ENCODE measurements at places on chromosomes 5 and 9.

- peak; percentile 91 for DNase-seq
Observed at GRCh38 chr5:172758077-172758833, 12.7 kb downstream of the DUSP1 start.

- DNase-seq: peak; percentile 99
Observed at GRCh38 chr5:158754018-158754514, 345.6 kb downstream of the EBF1 start.

DNA sequence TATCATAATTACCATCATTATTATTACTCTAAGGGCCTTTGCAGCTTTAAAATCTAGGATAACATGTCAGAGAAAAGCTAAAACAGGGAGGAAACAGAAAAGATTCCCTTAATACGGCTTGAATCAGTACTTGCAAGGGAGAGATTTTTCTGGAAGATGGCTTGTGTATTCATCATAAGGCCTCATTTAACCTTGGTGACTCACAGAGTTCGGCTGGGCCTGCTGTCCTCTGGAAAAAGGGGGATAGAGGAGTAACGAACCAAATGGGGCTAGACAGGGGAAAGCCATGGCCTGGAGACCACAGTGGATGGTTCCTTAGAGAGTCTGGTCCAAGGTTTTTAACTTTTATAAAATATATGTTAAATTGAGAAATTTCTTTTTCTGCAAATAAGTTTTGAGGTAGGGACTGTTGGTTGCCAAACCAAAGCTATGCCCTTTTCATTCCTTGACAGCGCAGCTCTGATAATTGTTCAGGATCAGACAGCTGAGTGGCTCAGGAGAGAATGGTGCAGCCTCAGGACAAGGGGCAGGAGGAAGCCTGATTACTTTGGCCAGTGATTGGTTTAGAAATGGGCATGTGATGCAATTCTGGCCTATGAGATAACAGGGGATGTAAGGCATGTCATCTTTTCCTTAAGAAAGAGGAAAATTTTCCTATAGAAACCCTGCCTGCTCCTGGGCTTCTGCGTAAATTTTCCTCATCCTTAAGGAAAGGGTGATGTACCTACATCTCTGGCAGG lies 25.6 kb upstream of the GSN start:
- peak; percentile 77 for DNase-seq

DNA sequence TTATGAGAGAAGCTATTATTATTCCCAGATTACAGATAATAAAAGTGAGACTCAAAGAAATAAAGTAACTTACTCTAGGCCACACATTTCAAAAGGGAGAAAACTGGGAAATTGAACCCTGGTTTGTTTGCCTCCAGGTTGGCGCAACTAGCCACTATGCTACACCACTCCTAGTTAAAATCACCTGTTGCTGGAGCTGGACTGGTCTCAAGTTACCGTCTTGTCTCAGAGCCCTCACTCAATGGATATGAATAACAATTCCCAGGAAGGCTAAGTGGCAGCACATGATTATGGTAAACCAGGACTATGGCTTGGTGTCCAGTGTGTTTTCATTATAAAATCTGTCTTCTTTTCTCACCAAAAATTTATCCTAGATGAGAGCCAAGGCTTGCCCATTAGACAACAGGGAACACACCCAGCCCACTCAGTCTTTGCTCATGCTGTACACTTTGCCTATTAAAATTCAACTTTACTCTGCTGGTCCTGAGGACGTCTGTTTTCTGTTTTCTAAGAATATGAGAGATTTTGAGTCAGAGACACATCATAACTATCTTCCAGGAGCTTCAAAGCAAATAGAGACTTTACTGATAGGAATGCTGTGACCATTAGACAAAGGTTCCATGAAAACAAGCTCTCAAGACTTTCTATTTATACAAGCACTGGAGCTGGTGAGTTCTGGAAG lies 58.1 kb downstream of the ADRB2 start:
- DNase-seq: no peak

DNA sequence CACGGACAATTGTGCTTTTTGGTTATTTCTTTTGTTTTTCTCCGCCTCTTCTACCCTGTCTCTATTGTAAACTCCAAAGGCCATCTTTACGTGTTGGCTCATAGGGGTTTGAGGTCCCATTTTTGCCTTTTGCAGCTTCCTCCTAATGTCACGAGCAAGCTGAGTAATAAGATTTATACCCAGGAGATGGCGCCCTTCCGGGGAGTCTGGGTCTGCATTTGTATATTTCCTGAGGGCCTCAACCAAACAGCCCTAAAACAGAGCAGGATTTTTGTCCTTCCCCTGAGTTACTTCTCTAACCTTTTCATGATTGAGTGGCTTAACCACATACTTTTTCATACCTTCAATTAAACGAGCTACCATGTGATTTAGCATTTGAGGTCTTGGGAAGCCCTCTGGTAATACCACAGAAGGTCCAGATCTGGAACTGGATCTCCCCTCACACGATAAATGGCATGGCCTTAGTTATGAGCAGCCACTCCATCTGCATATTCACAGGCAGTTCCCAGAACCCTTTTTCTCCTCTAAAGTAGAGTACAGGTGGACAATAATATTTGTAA lies 11.2 kb upstream of the CFAP95 start:
- peak; percentile 16 for DNase-seq

DNA sequence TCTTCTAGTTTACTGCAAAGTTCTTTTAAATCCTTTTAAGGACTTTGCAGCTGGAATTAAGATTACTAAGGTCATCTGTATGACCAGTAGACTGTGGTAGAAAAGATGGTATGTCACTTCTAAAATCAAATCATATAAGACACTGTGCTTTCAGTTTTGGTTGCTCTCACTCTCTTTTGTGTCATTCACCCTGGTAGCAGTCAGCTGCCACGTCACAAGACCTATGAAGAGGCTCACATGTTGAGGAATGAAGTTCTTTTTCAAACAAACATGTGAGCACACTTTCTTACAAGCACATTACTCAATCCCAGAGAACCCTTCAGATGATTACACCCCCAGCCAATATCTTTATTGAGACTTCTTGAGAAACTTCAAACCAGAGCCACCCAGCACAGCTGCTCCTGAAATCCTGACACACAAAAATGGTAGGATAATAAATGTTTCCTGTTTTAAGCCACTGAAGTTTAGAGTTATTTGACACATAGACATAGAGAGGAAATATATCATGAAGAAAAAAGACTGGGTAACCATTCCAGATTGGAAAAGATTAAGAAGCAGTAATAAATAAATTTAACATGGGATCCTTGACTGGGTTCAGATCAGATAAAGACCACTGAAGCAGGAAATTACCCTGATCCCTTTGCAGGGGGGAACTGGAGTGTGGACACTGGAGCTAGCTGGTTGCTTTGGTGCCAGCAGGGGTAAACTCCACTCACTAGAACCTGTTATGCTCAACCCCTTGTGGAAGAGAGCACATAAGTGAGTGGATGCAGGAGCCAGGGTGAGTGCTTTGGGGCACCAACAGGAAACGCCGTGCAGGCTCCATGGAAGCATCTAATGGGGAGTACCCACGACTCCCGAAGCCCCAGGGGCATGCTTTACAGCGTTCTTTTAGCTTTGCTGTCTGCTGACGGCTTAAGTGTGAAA lies 64.1 kb downstream of the SLCO4C1 start:
- DNase-seq: no peak

DNA sequence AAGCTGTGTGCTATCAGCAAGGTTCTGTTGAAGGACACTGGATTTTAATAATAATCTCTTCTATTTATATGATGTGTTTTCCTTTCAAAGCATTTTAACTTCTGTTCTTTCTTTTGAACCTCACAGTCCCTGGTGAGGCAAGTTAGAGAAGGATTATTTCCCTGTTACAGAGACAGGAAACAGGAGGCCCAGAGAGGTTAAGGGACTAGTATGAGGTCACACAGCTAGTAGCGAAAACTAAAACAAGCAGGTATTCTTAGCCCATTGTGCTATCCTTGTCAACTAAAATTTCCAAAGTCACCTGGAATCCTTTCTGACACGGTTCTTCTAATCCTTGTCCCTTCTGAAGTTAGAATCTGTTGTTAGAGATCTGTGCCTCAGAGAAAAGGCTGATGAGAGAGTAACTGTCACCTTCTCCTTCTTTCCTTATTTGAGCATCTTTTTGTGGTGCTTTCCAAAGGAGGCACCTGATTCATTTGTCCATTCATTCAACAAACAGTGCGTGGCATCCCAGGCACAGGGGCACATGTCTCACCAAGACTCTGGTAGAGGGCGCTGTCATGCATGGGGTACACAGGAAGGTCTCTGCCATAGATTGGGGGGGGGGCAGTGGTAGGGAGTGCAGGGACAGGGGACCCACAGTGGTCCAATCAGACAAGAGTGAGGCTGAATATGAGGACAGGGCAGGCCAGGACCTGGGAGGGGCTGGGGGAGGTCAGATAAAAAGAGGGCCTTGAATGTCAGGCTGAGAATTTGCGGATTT lies 61.5 kb downstream of the CRB2 start:
- DNase-seq: no peak

DNA sequence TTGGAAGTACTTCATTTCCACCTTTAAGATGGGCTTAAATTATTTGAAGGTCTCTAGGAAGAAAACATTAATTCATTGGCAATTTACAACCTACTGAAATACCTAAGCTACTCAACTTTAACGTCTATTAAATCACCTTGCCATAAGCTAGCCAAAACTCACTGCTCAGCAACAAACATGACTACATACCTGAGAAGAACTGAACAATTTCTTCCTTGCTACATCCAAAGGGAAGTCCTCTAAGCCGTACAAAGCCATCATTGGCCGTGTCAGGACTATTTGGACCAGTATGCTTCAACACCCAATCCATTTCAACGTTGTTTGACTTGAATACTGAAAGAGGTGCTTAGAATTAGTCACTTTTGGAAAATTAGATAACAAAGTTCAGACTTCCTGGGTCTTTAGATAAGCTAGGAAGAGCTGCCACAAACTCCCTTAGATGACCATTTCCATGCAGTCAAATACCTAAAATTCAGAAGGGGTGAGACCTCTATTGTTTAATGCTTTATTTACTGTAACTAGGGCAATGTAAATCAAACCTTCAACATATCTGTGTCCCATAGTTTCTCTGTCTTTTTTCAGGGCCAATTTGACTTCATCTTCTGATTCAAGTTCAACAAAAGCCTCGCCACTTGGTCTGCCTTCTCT lies 2.6 kb downstream of the HNRNPH1 start:
- no peak for DNase-seq

- no peak for DNase-seq
Observed at GRCh38 chr9:85741095-85741874, 469 bp downstream of the AGTPBP1 start.

DNA sequence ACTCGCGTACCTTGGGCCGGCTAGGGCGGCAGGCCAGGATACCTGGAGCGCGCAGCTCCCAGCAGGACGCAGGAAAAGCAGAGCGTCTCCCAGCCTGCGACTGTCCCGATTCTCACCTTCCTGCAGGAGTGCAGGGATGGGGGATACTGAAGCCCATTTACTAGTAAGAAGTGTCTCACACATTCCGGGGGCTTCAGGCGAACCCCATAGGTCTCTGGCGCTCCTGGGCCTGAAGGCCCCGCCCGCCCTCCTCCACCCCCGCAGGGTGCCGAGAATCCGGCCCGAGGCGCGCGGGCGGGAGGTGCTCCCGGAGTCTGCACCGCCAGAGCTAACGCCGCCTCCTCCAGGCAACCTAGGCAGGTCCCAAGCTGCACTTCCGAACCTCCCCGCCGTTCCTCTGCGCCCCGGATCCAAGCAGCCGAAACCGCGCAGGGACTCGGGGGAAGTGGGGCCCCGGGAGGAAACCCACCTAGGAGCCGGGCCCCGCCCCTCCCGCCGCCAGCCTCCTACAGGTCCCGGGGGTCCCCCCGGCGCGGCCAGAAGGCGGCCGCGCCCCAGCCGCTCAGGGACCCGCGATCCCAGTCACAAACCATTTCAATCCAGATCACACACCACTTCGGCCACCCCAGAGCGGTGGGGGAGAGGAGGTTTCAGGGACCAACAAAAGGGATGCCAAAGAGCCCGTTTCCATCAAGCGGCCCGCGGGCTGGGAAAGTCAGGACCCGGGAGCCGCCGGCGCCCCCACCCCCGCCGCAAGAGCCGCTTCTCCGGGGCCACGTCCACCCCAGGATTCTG lies 1.2 kb downstream of the ROR2 start:
- DNase-seq: no peak

GRCh38 chr5:50672663-50673062 lies 6.2 kb downstream of the PARP8 start:
- no peak for DNase-seq

GRCh38 chr9:25936031-25936430 lies 257.8 kb upstream of the TUSC1 start:
- peak; percentile 66 for DNase-seq

DNA sequence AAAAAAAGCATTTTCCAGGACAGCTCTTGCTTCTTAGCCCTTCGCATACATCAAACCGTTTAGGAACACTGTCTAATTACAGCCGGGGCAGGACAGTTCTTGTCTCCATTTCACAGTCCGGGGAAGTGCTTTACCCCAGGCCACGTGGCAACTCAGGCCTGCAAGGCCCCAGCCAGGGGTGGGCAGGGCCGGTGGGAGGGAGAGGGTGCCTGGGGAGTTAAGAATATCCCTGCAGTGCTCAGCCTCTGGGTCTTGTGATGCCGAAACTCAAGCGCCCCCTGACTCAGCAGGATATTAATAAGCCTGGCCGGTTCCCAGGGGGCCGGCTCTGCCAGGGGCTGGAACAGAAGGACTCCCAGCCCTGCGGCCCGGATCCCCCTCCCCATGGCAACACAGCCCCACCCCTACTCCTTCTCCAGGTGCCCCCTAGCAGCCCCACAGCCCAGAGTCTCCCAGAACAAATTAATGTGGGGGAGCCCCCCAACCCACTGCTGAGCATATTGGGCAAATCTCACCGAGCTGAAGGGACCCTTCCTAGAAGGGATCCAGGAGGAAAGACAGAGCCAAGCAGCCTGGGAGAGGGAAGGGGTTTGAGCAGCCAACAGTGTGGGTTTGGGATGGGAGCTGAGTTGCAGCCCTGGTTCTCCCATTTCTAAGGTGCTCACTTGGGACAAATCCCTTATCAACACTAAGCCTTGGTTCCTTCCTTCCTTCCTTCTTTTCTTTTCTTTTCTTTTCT lies 45.3 kb downstream of the PLPP7 start:
- peak; percentile 14 for DNase-seq

DNA sequence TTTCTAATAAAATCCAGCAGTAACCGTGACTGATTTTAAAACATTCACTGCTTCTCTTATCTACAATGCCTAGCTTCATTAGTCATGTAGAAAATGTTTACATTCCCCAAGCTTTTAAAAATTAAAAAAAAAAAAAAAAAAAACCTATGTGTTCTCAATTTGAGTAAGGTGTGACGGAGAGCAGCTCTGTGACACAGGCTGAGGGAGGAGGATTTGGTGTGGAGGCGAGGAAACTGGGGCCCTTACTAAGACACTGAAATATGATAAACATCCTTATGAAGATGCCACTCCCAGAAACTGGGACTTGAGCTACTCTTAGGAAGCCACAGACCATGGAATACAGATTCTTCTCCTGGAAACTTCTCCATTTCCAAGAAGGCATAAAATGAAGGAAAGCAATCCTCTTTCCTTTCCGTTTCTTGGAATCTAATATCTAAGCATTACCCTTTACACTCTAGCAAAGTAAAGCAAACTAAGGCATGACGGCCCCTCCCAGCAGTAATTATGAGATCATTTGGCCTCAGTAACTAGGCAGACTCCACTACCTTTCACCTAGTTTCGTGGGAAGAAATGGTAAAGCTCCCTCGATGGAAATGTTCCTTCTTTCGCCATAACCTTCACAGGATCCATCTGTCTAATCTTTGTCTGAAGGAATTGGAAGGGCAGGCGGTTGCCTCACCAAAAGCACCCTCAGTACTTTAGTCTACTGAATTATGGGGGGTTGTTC lies 23.5 kb downstream of the GRAMD2B start:
- DNase-seq: peak; percentile 93

Measured in AG10803 (cell line).